ENCODE measurements at places on chromosomes 7 and 10. TPM values are rescaled to one million over a fixed set of nuclear protein-coding genes. Genes with fewer than 3 reads are reported as not detected.

- H3K27ac ChIP-seq: no peak overlapping the region
- H3K36me3 ChIP-seq: peaks cover 9% of the 10 kb centered on the region
- H3K4me3 ChIP-seq: no peak overlapping the region
- H3K4me1 ChIP-seq: peaks cover 10% of the 10 kb centered on the region
Measured at GRCh38 chr7:4878336-4879335, 4.9 kb downstream of the RADIL start.

DNA sequence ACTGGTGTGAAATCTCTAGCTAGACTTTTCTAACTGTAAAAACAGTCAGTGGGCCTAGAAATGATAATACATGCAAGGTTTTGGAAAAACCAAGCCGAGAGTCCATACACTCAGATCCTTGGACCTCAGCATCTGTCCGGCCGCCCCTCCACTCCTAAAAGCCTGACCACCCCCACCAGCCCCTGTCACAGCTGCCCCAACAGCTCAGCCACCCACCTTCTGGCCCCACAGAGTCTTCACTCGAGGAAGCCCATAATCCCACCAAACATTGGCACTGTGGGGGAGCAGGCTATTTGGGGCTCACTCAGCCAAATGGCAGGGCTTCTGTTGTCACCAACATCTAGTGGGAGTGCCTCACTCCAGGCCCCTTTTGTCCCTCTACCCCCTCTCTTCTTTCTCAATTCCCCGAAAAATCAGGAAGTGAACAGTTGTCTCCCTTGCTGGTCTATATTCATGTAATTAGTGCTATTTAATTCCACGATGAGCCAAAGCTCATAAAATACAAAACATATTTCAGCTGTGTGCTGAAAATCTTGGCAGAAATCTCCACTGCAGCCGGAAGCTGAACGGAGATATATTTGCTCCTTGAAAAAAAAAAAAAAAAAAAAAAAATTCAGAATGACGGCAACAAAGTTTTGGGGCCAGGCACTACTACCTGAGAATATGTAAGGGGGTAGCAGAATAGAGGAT, 55.5 kb downstream of the PLXNA4 start:
- H3K27me3 ChIP-seq: no peaks in the 10 kb centered on the region
- H3K4me1 ChIP-seq: no peaks in the 10 kb centered on the region
- no peak overlapping the region for H3K4me3 ChIP-seq
- DNase-seq: no peak
- no peaks in the 10 kb centered on the region for H3K36me3 ChIP-seq

- no peaks in the 10 kb centered on the region for H3K36me3 ChIP-seq
- no peak for DNase-seq
- no peak overlapping the region for H3K4me3 ChIP-seq
- H3K27ac ChIP-seq: no peak overlapping the region
- H3K27me3 ChIP-seq: no peaks in the 10 kb centered on the region
Measured at GRCh38 chr7:90276033-90276728, 31.2 kb downstream of the CFAP69 start.

GRCh38 chr7:118039963-118040489, 143.9 kb upstream of the LSM8 start:
- no peak overlapping the region for H3K4me3 ChIP-seq
- no peaks in the 10 kb centered on the region for H3K36me3 ChIP-seq
- H3K27ac ChIP-seq: no peak overlapping the region
- no peaks in the 10 kb centered on the region for H3K4me1 ChIP-seq
- no peak for DNase-seq
- no peaks in the 10 kb centered on the region for H3K27me3 ChIP-seq

DNA sequence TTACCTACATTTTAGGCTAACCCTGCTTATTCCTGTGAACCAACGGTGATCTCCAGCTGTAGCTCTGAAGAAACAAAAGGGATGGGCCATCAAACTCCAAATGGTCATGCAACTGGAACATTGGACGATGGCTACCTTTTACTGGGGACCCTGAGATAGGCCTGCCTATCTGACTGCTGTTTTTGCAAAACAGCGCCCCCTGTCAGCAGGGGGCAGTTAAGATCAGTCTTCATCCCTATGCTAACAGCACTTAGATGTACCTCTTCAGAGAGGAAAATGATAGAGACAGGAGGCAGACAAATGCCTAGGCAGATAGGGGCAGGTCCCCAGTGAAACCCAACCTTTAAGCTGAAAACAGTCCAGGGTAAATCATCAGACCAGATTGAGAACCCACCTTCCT, 1085.4 kb upstream of the SORCS1 start:
- no peaks in the 10 kb centered on the region for H3K36me3 ChIP-seq
- DNase-seq: no peak
- no peaks in the 10 kb centered on the region for H3K4me1 ChIP-seq
- no peak overlapping the region for H3K4me3 ChIP-seq

CADPS2 gene
- 37.9 TPM for total RNA-seq

RADIL gene
- 9.3 TPM for total RNA-seq
